ENCODE measurements at places on chromosomes 7 and 10.

DNA sequence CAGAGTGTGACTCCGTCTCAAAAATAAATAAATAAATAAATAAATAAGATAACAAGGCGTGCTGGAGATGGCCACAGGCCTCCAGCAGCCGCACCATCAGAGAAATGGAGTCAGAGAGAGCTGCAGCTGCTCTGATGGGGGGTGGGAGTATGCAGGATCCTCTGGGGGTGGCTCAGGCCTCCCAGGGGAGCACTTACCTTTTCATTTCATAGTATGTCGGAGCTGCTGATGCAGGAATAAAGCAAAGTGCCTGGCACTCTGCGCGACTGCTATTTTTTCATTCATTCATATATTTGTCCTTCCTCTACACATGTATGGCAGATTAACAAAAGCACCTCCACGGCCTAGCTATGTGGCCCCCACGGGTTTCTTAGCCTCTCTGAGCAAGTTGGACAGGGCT lies 175.9 kb downstream of the CUX1 start:
- DNase-seq: no peak

- no peak for DNase-seq
These were observed 93.9 kb downstream of the CCDC3 start for GRCh38 chr10:12907656-12908055.

- DNase-seq: no peak
These were observed 23.0 kb upstream of the DLD start for GRCh38 chr7:107867858-107868466.

- DNase-seq: peak; percentile 96
These were observed 316.8 kb upstream of the STEAP1 start for GRCh38 chr7:89837515-89837914.

DNA sequence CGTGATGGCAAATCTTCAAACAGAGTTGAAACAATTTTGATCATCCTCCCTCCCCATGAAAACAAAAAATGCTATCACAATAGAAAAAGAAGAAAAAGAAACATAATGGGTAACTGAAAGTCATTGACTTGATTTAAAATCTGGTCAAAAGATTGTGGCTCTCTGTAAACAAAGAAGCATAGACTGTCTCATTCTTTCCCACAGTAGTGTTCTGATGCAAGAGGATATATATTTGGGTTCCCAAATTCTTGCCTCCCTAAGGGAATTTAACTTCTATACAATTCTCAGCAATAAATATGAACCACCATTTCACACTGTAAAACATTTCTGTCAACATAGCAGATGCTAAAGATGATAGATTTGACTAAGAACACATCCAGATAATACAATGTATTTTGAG lies 32.8 kb upstream of the MEOX2 start:
- no peak for DNase-seq

DNA sequence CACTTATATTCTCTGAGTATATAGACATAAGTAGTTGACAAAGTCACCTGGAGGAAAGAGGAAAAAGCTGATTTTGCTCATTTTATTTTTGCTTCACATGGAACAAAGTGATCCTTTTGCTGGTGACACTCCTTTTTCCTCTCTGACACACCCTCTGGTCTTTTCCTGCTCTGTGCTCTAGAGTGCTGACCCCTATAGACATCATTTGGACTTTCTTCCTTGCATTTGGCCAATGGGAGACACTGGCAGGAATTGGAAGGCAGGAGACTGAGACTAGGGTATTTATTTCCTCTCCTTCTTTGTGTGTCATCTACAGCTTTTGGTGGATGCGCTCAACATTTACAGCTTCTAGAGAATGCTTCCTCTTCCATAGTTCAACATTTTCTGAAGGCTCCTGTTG lies 1078.1 kb downstream of the SORCS1 start:
- DNase-seq: no peak

- peak; percentile 52 for DNase-seq
These were observed 649 bp downstream of the ACTR3B start for GRCh38 chr7:152759949-152760853.

GRCh38 chr7:3272691-3273141 lies 28.3 kb upstream of the SDK1 start:
- no peak for DNase-seq

- no peak for DNase-seq
These were observed 238.2 kb downstream of the BUB3 start for GRCh38 chr10:123392182-123392963.

GRCh38 chr7:140881507-140882228 lies 43.1 kb downstream of the BRAF start:
- DNase-seq: no peak

- no peak for DNase-seq
These were observed 95.3 kb downstream of the INSYN2A start for GRCh38 chr10:127100983-127101615.

DNA sequence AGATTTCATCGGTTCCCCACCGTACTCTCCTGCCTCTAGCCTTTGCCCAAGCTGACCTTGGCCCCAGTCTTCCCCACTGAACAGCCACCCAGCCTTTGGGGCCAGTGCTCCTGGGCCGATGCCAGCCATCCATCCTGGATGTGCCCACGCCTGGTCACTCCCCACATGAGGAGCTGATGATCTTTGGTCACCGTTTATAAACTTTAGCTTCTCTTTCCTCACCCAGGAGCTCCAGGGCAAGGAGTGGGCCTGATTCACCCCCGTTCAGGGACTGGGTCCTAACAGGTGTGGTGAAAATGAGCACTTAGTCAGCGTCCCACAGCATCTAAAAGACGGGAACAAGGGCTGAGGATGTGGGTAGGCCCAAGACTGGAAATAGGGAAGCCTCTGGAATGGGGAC lies 22.9 kb downstream of the GTF2IRD1 start:
- DNase-seq: no peak

DNA sequence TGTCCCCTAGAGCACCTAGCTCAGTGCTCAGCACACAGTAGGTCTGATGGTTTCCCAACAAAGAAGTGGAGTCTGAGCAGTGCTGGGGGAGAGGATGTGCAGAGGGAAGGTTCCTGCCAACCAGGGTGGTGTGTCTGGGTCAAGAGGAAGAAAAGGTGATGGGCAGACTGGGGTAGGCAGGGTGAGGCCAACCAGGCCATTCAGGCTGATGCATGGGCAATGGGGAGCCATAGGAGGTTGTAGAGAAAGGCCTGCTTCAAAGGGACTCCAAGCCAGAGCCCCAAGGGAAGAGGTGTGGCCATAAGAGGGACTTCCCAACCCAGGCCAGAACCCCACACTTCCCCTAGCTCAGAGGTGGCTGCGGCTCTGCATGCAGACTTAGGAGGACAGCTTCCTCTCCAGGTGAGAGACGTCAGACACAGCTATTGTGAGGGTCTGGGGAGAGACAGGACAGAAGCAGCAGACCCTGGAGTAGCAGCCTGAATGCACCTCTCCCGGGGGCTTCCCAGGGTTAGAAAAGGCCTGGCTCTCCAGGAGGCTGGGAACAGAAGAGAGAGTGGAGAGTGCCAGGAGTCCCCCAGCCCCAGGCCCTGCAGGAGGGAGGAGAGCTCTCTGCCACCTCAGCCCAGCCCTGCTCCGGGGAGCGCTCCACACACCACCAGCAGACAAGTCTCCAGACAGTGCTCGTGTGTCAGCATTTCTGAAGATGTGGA lies 87.4 kb upstream of the ZMIZ1 start:
- no peak for DNase-seq

- DNase-seq: no peak
These were observed 38.6 kb upstream of the TRIM8 start for GRCh38 chr10:102605712-102606111.

DNA sequence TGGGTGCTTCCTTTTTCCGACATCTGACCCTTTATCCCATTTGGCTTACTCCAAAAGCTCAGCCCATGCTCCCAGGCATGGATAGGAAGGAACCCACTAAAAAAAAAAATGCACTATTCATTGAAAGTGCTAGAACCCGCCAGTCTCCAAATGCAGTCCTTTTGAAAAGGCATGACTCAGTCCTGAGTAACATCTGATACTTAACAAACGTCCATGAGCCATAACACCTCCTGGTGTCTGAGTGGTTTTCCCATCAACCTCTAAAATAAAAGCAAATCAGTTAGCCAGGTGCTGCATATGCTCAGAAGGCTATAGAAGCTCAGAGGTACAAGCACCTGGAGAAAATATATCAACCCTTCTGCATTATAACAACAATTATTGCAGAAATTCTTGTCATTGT lies 45.0 kb upstream of the CACUL1 start:
- no peak for DNase-seq

DNA sequence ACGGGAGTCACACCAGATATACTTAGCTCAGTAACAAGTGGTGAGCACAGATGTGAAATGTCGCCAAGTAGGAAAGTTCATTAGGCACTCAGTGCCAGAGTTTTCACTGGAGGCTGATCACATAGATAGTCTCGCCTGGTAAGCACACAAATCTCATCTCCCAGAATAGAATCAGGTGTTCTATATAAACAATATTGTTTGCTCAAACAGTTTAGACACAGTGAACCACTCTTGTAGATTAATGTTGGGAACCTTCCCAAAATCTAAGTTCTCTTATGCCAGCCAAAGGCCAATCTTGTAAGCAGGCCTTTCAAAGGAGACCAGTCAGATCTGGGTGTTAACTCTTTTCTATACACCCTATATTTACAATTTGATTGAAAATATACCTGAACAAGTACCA lies 716.5 kb upstream of the GRM3 start:
- peak; percentile 20 for DNase-seq

DNA sequence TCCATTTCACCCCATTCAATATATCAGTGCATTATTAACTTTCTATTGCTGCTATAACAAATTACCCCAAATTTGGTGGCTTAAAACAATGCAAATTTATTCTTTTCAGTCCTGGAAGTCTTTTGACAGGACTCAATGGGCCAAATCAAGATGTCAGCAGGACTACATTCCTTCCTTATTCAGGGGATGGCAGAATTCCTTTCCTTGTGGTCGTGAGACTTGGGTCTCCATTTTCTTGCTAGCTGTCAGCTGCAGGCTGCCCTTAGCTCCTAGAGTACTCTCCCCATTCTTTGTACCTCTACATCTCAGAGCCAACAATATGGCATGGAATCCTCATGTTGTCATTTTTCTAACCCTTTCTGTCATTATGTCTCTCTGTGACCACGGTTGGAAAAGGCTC lies 310.6 kb downstream of the HDAC9 start:
- no peak for DNase-seq

DNA sequence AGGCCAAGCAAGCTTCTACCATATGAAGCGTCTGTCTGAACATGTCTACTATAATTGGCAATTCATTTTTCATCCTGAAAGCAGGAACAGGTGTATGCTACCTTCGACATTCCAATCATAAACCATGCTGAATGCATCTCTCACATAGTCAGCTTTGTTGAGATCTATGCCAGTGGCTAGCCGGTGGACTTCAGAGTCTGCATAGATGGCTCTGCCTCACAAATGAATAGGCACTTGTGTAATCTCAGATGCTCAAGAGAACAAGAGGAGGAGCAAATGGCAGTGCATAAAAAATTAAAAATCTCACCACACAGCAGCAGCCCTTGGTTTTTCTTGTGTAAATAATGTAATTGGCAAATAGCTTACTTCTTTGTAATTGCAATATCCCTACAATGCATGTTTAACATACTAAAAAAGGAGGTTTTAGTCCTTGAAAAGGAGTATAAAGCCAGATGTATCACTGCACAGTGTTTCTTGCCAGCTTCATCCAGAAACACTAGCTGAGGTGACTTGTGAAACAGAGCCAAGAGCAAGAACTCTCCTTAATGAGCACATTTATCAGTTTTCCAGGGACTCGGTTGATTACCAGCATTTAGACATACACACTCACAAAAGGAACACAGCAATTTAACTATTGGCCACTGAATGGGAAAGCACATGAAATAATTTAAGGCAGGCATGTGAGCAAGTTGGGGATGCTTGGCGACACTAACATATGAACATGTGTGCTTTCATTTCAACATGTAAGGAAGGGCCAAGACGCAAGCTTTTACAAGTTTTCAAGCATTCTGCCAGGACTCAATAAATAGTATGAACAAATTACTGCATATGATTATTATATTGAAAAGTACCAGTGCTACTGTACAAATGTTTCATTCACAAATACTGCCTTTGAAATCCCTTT lies 249.9 kb upstream of the PLXNA4 start:
- no peak for DNase-seq

DNA sequence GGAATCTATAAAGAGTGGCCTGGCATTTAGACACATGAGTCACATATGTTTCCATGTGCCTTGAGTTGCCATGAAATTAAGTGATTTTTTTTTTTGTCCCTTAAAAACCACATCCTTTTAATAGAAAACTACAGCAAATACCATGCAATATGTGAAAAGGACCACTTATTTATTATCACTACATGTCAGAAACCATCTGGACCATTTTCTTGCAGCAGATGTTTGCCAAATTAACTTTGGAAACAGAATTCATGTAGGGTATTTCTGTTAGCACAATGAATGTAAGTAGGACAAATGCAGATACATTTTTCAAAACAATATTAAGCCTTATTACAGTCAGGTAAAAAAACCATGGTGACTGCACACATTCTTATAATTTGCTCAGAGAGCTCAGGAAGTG lies 230.6 kb downstream of the REEP3 start:
- DNase-seq: peak; percentile 23

DNA sequence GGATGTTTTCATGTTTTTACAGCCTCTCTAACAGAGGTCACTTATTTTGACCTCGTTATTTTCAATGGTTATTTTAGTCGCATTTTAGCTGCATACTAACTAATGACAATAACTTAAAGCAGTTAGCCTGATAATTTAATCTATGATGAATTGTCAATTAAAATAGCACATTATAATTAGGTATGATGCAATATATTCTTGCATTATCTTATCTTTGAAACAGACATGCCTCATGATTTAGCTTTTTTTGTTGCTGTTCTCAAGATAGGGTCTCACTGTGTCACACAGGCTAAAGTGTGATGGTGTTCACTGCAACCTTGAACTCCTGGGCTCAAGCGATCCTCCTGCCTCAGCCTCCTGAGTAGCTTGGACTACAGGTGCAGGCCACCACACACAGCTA lies 126.4 kb downstream of the KBTBD2 start:
- DNase-seq: no peak

- DNase-seq: no peak
These were observed 362.7 kb downstream of the IPMK start for GRCh38 chr10:57905010-57905409.

GRCh38 chr10:42754155-42755027 lies 28.2 kb upstream of the BMS1 start:
- peak; percentile 1 for DNase-seq

GRCh38 chr10:77601488-77601887 lies 36.1 kb downstream of the KCNMA1 start:
- no peak for DNase-seq

- DNase-seq: no peak
These were observed 623.1 kb downstream of the PTPRN2 start for GRCh38 chr7:157964521-157964920.

DNA sequence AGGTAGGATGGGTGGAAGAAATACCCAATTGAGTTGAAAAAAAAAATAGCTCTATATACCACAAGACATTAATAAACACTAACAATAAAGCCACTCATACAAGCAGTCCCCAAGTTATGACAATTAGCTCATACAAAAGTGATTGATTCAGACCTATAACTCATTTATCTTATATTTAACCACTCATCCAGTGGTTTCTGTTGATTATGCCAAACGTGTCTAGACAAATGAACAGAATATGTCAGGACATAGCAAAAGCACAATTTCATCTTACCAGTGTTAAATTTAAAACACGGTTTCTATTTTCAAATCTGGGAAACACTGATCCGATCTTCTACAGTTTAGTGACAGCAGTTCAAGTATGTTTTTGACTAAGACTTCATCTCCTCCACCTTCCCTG lies 17.0 kb downstream of the ABI1 start:
- no peak for DNase-seq

Data from cerebellar cortex (tissue), 1 donor.